ENCODE measurements at places on chromosomes 11 and 22.

DNA sequence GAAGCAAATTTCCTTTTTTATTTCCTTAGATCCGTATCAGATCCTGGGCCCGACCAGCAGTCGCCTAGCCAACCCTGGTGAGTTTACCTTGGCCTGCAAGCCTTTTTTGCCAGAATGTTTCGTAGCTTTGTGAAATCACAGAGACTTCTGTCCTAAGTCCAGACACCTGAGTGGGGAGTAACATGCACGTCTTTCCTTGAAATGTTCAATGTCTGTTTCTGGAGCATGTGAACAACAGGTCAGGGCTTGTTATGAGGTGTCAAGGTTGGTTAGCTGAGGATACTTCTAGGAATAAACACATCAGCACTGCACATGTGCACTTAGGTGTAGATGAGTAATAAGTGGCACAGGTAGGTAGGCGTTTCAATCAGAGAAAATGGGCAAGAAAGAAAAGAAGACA lies 58.0 kb downstream of the KCNJ1 start:
- DNase-seq: no peak

- no peak for DNase-seq
Observed at GRCh38 chr11:61482513-61482912, 26.0 kb upstream of the LRRC10B start.

GRCh38 chr22:45638834-45639746 lies 32.5 kb upstream of the ATXN10 start:
- no peak for DNase-seq

DNA sequence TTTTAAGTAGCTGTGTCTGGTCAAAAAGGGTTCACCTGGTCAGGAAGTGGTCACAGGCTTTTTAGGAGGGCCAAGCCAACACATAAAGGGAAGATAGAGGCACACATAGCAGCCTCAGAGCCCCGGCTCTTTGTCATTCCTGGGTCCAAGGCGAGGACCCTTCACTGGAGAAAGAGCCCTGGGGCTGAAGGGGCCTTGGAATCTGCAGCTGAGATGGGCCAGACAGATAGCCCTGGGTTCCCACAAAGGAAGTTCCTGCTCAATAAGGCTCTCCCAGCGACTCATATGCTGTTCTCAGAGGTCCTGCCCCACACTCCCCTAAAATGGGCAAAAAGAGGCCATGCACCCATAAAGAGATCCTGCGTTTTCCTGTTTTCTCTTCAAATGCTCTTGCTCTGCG lies 77.7 kb downstream of the LINC01488 start:
- DNase-seq: no peak

DNA sequence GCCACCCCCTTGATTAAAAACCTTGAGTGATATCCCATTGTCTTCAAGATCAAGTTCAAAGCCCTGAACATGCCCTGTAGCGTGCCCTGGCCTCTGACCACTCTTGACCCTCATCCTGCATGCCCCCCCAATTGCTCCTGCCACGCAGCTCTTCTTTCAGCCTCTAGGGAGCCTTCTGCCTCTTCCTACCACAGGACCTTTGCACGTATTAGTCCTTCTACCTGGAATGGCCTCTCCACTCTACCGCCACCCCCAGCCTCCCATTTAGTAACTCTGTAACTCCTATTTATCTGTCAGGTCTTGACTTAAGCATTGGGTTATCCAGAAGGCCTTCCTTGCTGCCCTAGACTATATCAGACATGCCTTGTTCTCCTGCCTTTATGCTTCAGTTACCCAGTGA lies 203.6 kb downstream of the TRIM29 start:
- no peak for DNase-seq
